ENCODE measurements at places on chromosomes 5 and 9. TPM values are rescaled to one million over a fixed set of nuclear protein-coding genes. Genes with fewer than 3 reads are reported as not detected.

Gene IPO11
- 29.4 TPM for total RNA-seq

Gene ZNF879
- 2.8 TPM for total RNA-seq

Gene N4BP3
- under 0.01 TPM for total RNA-seq

Gene PDGFRB
- total RNA-seq, result 69.6 TPM

Measured in smooth muscle cell of the umbilical artery (primary cell).